ENCODE measurements at places on chromosomes 3 and 15.

DNA sequence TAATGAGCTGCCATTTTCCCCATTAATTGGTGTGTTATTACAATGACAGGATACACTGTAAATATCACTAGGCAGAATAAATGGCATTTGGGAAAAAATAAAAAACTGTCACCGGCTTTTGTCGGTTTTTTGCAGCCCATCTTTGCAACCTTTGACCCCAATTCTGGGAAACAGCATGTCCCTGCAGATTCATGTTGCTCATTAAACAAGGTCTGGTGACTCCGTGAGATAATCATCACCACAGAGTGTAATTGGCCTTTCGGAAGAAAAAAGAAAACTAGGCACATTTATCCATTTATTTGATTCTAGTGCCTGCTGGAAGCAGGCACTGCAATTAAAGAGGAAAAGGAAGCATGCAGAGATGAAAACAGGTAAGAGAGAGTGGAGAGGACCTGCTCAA, 64.5 kb downstream of the TRAT1 start:
- no peak for DNase-seq

GRCh38 chr3:177610686-177611633, 413.7 kb upstream of the TBL1XR1 start:
- DNase-seq = no peak

DNA sequence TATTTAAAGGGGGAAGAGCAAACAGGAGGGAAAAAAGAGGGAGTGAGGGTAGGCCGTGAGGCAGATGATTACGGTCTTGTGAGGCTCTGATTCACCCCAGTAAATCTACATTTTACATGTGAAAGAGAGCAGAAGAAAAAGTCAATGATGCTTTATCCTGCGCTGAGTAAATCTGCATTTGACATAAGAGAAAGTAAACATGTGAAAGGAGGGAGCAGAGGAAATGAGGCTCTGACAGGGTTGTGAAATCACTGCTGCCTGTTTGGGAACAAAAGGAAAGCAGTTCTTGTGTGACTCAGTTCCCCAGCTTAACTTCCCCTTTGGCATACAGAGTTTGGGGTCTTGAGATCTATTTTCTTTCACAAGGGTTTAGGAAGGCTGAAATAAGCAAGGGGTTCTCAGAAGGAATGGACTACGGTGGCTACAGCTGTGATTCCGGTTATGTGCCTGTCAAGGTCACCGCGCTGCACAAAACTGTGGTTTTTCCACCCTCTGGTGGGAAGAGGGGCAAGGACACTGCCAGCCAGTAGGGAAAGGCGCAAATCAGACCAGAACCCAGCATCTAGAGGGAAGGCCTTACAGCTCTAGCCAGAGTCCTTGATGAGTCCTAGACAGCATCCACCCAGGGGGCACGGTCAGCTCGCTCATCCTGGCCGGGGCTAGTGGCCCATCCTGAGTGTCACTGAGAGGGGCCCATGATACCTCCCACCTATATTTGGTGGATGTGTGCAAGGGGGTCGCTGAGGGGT, 18.9 kb upstream of the HCN4 start:
- DNase-seq = no peak

GRCh38 chr3:123424321-123424998, 24.4 kb downstream of the ADCY5 start:
- DNase-seq = no peak

DNA sequence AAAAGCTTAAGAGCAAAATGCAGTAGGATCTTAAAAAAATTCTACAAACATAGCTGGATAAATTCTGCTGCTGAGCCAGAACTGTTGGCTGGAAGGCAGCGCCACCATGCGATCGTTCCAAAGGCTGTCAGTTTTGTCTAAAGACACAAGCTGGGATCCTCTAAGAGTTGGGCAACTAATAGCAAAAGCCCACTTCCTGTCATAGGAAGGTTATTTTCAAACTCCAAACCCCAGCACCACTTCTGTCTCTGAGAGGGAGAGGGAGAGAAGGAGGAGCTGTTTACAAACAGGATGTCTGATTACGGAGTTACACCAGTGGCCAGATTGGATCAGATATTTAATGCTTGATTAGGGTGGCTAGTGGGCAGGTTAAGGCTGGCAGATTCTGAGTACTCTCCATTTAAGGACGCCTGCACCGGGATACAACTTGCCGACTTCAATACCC, 44.0 kb downstream of the EIF4E3 start:
- DNase-seq = peak; percentile 25

DNA sequence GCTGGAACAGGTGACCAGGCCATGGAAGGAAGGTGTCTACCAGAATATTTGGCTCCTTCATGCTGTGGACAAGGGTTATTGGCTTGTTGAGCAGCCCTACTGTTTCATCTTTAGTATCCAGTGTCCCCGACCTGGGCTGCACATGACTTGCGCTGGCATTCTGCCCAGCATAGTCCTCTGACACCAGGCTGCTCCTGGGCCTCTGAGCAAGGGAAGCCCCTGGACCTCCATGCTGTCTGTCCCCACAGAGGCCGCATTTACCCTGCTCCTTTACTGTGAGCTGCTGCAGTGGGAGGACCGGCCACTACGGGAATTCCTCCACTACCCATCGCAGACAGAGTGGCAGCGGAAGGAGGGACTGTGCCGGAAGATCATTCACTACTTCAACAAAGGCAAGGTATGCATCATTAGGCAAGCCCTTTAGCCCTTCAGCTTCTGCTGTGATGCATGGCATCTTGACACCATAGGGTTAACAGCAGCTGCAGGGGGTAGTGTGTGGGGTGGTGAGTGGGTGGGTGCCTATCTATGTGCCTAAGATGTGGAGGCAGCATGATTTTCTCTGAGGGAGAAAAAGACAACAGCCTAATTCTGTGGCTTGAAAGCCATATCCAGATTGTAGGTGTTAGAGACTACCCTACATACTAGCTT, 44.0 kb upstream of the MANF start:
- DNase-seq = no peak

- DNase-seq = no peak
Measured at GRCh38 chr3:171811295-171811912, 1.1 kb upstream of the PLD1 start.

- no peak for DNase-seq
Measured at GRCh38 chr3:72158639-72159326, 373.8 kb upstream of the PROK2 start.

DNA sequence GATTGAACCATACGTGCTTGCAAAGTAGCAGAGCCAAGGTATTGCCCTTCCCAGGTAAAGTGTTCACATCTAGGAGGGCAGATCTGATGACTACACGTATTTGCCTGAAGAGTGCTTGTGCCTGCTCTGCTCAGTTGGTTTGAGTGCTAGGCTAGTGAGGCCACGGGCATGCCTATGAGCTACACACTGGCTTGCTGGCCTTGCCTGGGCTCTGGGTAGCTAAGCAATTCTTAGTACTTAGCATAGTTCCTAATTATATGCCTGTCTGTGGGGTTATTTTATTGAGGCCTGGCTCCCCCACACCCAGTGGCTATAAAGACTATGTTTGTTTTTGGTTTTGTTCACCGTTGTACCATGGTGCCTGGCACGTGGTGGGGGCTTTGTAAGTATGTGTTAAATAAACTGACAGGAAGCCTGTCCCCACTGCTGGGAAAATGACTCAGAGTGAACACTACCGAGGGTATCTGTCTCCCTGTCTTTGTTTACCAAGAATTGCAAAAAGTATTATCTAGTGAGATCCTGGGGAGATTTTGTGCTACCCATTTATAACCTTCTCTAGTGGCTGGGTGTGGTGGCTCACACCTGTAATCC, 72.1 kb upstream of the ETV5 start:
- no peak for DNase-seq

DNA sequence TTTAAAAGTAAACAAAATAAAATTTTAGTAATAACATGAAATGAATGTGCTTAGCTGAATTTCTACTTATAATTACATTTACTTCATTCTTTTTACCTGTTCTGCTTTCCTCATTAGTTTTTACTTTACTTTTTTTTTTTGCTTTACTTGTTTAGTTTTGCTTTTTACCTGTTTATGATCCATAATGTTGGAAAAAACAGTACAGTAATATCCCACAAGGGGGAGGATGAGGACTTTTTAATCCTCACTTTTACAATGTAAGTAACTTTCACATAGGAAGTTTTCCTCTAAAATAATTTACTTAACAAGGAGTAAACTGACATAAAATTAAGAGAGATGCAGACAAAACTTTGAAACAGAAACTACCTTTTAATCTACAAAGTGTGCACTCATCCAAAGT, 268.7 kb downstream of the TBC1D5 start:
- no peak for DNase-seq

DNA sequence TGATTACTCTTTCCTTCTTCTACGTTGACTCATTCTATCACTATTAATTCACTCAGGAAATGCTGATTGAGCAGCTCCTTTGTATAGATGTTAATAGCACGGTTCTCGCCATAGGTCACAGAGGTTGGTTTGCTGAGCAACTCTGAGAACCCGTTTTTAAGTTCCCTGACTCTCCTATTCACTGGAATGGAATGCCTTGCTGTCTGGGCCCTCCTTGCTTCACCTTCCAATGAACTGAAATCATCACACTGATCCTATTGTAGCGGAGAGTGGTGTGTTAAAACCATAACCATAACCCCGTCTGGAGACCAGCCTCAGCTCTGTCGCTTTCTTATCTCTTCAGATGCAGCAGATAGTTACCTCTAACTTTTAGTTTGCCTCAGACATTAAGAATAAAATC, 323.6 kb downstream of the GABRB3 start:
- no peak for DNase-seq

DNA sequence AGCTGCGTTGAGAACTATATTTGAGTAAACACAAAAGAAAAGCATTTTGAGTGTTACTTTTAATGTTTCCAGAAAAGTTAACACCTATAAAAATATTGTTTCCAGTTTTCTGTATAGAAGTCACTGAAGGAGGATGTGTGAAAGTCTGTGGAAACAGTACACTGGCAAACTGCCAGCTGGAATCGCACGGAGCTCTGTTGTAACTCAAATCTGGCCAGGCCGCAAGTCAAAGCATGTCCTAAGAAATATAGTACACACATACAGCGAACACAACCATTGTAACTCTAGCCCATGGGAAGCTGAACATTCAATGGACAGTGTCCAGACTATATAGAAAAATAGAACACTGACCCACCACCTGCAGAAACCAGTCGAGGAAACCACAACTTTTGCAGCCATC, 657.2 kb downstream of the FHIT start:
- no peak for DNase-seq

DNA sequence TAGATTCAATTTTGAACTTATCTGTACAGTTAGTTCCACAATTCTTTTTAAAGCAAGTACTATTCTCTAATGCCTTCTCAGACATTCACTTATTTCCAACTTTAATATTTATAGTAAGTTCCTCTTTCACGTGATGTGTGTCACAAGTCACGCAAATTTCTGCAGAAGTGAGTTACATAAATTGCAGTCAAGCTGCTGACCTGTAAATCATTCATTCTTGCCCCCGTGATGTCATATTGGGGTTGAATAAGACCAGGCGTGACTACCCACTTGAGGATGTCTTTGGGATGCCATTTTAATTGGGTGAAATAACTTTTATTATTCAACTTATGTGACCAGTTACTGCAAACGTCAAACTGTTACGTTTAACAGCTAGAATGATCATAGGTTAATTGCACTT, 15.1 kb downstream of the PPARG start:
- DNase-seq = no peak

DNA sequence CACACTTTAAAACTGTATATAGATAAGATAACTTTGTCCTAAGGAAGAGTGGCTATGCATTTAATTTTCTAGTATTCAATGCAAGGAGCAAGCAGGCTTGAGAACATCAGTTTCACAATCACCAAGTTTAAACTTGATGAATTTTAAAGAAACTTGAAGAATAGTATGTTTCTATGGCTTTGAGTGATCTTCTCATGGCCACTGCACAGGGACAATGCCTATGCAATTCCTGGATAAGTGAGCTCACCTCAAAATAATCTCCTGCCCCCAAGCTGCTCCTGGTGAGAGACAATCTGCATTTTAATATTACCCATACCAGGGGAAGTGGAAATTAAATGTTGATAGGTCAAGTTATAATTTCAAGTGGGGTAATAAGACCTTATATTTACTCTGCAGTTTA, 376.6 kb upstream of the CBLB start:
- no peak for DNase-seq

DNA sequence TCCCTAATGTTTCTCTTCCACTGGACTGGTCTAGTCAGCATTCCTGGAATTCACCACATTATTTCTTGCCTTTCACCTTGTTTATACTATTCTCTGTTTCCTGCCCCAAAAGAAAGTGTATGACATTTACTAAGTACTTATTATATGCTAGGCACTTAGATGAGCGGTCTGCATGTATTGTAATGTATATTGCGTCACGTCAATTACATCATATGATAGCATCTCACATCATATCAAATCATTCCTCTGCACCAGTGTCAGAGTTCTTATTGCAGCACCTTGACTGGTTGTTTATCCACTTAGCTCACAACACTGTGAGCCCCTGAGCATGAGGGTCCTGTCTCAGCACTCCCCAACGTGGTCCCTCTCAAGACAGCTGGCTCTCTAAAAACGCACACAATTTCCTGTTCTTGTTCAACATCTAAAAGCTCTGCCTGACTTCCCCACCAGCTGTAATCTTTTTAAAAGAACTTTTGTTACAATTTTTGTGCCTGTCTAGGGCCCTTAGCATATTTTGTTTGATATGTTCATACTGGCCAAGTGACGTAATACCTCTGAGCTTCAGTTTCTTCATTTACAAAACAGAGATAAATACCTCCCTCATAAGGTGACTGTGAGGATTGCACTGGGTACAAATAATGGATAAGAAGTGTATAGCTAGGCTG, 58.8 kb downstream of the ARHGAP31 start:
- no peak for DNase-seq
